Liver (tissue), 10 donors: ENCODE measurements at places on chromosomes 11 and 22. TPM values are rescaled to one million over a fixed set of nuclear protein-coding genes. Genes with fewer than 3 reads are reported as not detected.

- H3K36me3 ChIP-seq = no peaks in the 10 kb centered on the region
- no peaks in the 10 kb centered on the region for H3K27me3 ChIP-seq
- no peak overlapping the region for H3K4me3 ChIP-seq
- DNase-seq = no peak
These were observed 135.8 kb downstream of the TRIM44 start for GRCh38 chr11:35798423-35798822.

GRCh38 chr11:94557421-94557820 lies 9.7 kb upstream of the PIWIL4 start:
- no peak overlapping the region for H3K4me3 ChIP-seq
- DNase-seq = no peak
- no peaks in the 10 kb centered on the region for H3K4me1 ChIP-seq
- no peaks in the 10 kb centered on the region for H3K36me3 ChIP-seq
- H3K27me3 ChIP-seq = no peaks in the 10 kb centered on the region

- no peak overlapping the region for H3K27ac ChIP-seq
- H3K36me3 ChIP-seq = no peaks in the 10 kb centered on the region
- no peak overlapping the region for H3K4me3 ChIP-seq
- H3K4me1 ChIP-seq = peaks cover 13% of the 10 kb centered on the region
- no peak for DNase-seq
These were observed 3.2 kb upstream of the AP1B1 start for GRCh38 chr22:29391546-29391945.

DNA sequence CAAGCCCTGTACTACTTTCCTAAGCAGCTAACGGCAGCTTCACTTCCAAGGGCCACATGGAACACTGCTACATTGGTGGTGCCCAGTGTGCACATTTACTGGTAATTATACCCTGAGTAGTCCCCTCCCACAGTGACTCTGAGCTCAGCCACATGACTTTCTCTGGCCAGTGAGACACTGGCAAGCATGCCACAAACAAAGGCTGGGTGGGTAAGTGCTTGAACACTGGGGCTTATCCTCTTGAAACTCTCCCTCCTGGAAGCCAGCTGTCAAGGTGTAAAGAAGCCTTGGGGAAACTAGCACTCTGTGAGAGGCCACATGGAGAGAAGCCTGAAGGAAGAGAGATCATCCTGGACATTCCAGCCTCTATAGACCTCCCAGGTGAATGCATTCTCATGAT lies 54.4 kb upstream of the DRD2 start:
- no peak overlapping the region for H3K27ac ChIP-seq

GRCh38 chr22:26318975-26319374 lies 110.1 kb upstream of the ASPHD2 start:
- H3K27ac ChIP-seq = no peak overlapping the region
- no peaks in the 10 kb centered on the region for H3K27me3 ChIP-seq
- no peak overlapping the region for H3K4me3 ChIP-seq
- no peak for DNase-seq
- H3K4me1 ChIP-seq = no peaks in the 10 kb centered on the region

GRCh38 chr11:47378010-47378835 lies at the start of gene SPI1:
Gene SPI1 (minus strand): TSS chr11:47378547. CDS start chr11:47378353, 194 bp downstream.
- no peaks in the 10 kb centered on the region for H3K27me3 ChIP-seq
- H3K4me1 ChIP-seq = peaks cover 2% of the 10 kb centered on the region
- H3K27ac ChIP-seq = peak within 1 kb of the TSS; percentile 75
- no peak for DNase-seq
- peak within 1 kb of the TSS; percentile 39 for H3K4me3 ChIP-seq

DNA sequence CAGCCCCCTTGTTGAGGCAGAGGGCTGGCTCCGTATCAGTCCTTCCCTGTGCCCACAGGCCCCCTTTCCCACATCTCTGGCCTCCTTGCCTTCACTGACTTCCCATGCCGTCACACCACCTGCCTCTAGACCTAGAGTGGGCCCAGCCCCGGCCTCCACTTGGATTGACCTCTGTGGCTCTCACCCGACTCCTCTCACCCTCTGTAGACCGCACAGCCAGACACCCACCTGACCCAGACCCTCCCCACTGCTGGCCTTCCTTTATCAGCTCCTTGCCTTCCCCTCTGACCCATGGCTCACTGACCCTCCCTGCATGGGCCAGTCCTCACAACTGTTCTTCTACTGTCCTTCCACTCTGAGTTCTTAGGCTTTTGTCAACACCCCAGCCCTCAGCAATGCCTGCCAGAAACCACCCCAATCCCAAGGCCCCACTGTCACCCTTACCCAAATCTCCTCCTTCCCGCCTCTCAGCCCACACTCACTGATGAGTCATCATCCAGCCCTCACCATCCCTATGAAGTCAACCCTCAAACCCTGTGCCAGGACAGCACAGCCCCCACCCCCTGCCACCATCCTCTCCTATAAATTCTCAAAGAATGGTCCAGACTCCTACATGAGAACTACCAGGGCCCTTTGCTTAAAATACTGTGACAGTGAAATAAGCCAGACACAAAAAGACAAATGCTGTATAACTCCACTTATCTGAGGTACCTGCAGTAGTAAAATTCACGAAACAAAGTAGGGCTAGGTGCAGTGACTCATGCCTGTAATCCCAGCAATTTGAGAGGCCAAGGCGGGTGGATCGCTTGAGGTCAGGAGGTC lies 53.4 kb downstream of the SCGB1A1 start:
- H3K4me1 ChIP-seq = no peaks in the 10 kb centered on the region
- no peaks in the 10 kb centered on the region for H3K27me3 ChIP-seq

DNA sequence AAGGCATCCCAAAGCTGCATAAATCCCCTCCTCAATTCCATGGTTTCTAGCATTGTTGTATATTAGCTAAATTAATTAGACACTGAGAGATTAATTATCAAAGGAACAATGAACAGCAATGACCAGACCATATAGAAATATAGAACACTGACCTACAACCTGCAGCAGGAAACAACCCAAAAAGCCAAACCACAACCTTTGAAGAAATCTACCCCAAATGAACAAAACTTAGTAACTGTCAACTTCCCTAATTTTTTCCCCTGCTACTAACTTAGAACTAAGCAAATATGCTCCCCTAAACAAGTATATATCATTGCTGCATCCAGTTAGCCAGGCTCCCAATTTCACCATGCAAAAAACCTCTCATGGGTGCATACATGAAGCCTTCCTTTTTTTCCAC lies 268.0 kb upstream of the ANO3 start:
- H3K27ac ChIP-seq = no peak overlapping the region
- no peaks in the 10 kb centered on the region for H3K36me3 ChIP-seq
- no peaks in the 10 kb centered on the region for H3K4me1 ChIP-seq
- no peak for DNase-seq

- H3K4me3 ChIP-seq = no peak overlapping the region
- H3K36me3 ChIP-seq = peaks cover 4% of the 10 kb centered on the region
- H3K27me3 ChIP-seq = no peaks in the 10 kb centered on the region
- no peaks in the 10 kb centered on the region for H3K4me1 ChIP-seq
These were observed 6.9 kb upstream of the CNTF start for GRCh38 chr11:58615559-58615958.

GRCh38 chr22:28025333-28025732 lies 106.3 kb upstream of the PITPNB start:
- H3K36me3 ChIP-seq = no peaks in the 10 kb centered on the region
- H3K4me1 ChIP-seq = no peaks in the 10 kb centered on the region
- no peak for DNase-seq
- no peak overlapping the region for H3K4me3 ChIP-seq

DNA sequence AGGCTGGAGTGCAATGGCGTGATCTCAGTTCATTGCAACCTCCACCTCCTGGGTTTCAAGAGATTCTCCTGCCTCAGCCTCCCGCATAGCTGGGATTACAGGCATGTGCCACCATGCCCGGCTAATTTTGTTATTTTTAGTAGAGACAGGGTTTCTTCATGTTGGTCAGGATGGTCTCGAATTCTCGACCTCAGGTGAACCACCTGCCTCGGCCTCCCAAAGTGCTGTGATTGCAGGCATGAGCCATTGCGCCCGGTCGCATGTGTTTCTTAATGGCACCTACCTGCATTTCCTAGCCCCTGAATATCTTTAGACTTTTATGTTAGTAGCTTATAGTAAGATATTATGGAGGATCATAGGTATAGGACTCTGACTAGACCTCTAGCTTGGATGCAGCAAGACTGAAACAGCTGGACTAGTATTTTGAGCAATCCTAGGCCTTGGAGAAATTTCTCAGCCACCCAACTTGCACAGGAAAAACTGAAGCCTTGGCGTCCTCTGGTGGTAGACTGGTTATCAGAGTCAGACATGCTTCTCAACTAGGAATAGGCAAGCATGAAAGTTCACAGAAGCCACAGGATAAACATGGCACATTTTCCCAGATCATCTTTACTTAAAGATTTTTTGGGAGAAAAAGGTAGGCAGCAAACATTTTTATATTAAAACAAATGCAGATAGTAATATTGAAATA lies 22.7 kb upstream of the C1QTNF4 start:
- H3K4me3 ChIP-seq = no peak overlapping the region
- no peaks in the 10 kb centered on the region for H3K27me3 ChIP-seq
- H3K36me3 ChIP-seq = peaks cover 31% of the 10 kb centered on the region
- H3K4me1 ChIP-seq = no peaks in the 10 kb centered on the region
- no peak overlapping the region for H3K27ac ChIP-seq

GRCh38 chr22:24432059-24432853 lies 4.9 kb downstream of the ADORA2A start:
- DNase-seq = no peak
- no peaks in the 10 kb centered on the region for H3K36me3 ChIP-seq
- H3K27me3 ChIP-seq = no peaks in the 10 kb centered on the region
- H3K4me1 ChIP-seq = peaks cover 20% of the 10 kb centered on the region

DNA sequence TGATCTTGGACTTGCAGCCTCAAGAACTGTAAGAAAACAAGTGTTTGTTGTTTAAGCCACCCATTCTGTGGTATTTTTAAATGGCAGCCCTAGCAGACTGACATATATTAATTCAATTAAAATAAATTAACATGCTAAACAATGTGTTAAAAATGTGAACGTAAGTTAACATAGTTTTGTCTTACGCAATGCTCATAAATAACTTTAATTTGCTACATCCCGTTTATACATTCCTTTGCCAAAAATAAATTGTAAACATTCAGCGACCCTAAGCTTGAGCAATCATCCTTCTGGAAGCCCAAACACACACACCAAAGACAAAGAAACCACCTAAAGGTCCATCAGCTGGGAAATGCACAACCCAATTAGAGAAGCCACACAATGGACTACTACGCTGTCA lies 70.4 kb downstream of the CELSR1 start:
- H3K27ac ChIP-seq = no peak overlapping the region
- H3K36me3 ChIP-seq = no peaks in the 10 kb centered on the region
- H3K4me1 ChIP-seq = no peaks in the 10 kb centered on the region
- no peaks in the 10 kb centered on the region for H3K27me3 ChIP-seq

DNA sequence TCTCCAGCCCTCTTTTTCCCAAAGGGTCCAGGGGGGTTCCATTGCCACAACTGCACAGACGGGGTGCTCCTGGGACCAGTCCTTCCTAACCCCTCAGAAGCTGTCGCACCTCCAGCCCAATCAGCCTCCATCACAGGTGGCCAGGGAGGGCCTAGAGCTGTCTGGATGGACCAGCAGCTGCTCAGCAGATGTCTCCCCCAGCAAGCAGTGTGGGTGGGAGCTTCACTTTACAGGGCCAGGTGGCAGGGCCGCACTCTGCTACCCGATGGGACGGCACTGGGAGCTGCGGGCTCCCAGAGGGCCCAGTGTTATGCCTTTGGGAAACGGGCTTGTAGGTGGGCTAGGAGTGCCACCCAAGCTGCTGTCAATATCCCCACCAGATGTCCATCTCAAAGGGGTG lies 120.5 kb downstream of the DSCAML1 start:
- no peaks in the 10 kb centered on the region for H3K4me1 ChIP-seq
- DNase-seq = no peak
- H3K4me3 ChIP-seq = no peak overlapping the region
- H3K36me3 ChIP-seq = no peaks in the 10 kb centered on the region
- H3K27me3 ChIP-seq = no peaks in the 10 kb centered on the region

GRCh38 chr22:38171927-38172831 lies 9.5 kb downstream of the PLA2G6 start:
- peak overlapping the region; percentile 52 for H3K27ac ChIP-seq
- H3K36me3 ChIP-seq = peaks cover 1% of the 10 kb centered on the region

DNA sequence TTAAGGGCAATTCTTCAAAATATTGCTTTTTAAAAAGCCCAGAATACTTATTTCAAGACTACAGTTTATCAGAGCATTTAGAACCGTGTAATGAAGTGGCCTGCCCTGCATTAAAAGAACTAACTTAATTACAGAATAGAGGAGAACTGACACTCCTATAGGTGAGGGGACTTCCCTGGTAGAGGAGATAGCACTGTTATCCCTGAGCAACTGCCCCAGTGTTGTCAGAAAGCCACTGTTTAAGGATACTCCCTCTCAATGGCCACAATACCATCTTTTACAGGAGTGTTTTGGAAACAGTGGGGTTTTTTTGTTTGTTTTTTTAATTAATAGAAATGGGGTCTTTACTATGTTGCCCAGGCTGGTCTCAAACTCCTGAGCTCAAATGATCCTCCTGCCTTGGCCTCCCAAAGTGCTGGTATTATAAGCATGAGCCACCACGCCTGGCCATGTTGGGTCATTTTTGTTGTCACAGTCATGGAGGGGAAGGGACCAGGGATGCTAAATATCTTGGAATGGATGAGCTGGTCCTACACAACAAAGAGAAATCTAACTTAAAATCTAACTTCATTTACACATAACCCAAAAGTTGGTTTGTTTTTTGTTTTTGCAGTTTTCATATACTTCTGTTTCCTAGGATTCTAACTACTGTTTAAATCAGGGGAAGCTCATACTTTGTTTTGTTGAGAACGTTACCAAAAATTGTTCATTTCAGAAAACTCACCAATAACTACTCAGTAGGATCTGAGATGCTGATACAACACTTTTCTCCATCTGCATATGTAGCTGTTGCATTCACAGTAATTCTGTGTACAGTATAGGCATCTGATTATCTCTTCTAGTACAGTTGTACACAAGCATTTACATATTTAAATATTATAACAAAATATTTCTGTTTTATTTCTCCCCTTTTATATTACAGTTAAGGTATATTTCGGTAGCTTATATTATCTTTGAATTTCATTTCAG lies 8.1 kb downstream of the RPL27A start:
- H3K4me1 ChIP-seq = peaks cover 12% of the 10 kb centered on the region
- peaks cover 4% of the 10 kb centered on the region for H3K36me3 ChIP-seq
- DNase-seq = no peak
- H3K27me3 ChIP-seq = no peaks in the 10 kb centered on the region
- no peak overlapping the region for H3K27ac ChIP-seq

GRCh38 chr11:118998822-118999221 lies 884 bp downstream of the CENATAC start:
- H3K4me3 ChIP-seq = no peak overlapping the region
- no peaks in the 10 kb centered on the region for H3K27me3 ChIP-seq
- H3K36me3 ChIP-seq = peaks cover 10% of the 10 kb centered on the region
- no peak overlapping the region for H3K27ac ChIP-seq
- no peak for DNase-seq

- no peaks in the 10 kb centered on the region for H3K4me1 ChIP-seq
- no peaks in the 10 kb centered on the region for H3K36me3 ChIP-seq
- H3K27ac ChIP-seq = no peak overlapping the region
- DNase-seq = no peak
- no peak overlapping the region for H3K4me3 ChIP-seq
- no peaks in the 10 kb centered on the region for H3K27me3 ChIP-seq
These were observed 31.2 kb upstream of the SLC5A4 start for GRCh38 chr22:32286290-32286840.

- H3K4me3 ChIP-seq = no peak overlapping the region
- no peaks in the 10 kb centered on the region for H3K36me3 ChIP-seq
- no peak for DNase-seq
These were observed 16.0 kb downstream of the ZNRF3 start for GRCh38 chr22:28899199-28899853.

Gene ST14
- 4.0 TPM for polyA plus RNA-seq

Gene KRTAP5-6
- polyA plus RNA-seq = not detected

Gene CBX7
- 2.2 TPM for polyA plus RNA-seq

Gene OPCML
- polyA plus RNA-seq = not detected

Gene TMEM126B
- polyA plus RNA-seq = 25.7 TPM

Gene CHRNA10
- 0.10 TPM for polyA plus RNA-seq

Gene MUC6
- 0.54 TPM for polyA plus RNA-seq

Gene SAA1
- polyA plus RNA-seq = 33,277 TPM

Gene TEX12
- 0.29 TPM for polyA plus RNA-seq

Gene GDPD5
- 3.7 TPM for polyA plus RNA-seq
